ENCODE measurements at places on chromosomes 6 and 20.

GRCh38 chr6:33677689-33678088 is 33.8 kb downstream of the UQCC2 start:
- DNase-seq = no peak

GRCh38 chr20:63014710-63015109 is 7.9 kb upstream of the BHLHE23 start:
- no peak for DNase-seq

DNA sequence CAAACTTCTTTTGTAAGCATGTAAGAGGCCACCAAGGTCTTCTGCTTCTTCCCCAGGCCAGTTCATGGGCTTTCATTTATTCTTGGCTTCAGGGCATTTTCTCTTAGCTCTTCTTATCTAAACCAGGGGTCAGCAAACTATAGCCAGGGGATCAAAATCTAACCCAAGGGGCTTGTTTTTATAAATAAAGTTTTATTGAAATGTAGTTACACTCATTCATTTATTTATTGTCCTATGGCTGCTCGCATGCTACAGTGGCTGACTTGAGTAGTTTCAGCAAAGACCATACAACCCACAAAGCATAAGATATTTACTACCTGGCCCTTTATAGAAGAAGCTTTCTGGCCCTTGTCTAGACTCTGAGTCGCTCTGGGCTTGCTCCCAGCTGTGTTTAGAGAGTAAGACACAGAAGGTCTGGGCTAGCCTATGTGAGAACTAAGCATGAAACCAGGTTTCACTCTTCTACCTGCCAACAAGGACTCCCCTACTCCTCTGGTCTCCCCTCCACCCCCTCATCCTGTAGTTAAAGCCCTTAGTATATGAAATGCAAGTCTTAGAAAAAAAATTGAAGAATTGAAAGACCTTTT is 43.2 kb downstream of the KHDC1L start:
- no peak for DNase-seq

GRCh38 chr6:93416571-93417420 is 2.6 kb downstream of the EPHA7 start:
- DNase-seq = no peak

DNA sequence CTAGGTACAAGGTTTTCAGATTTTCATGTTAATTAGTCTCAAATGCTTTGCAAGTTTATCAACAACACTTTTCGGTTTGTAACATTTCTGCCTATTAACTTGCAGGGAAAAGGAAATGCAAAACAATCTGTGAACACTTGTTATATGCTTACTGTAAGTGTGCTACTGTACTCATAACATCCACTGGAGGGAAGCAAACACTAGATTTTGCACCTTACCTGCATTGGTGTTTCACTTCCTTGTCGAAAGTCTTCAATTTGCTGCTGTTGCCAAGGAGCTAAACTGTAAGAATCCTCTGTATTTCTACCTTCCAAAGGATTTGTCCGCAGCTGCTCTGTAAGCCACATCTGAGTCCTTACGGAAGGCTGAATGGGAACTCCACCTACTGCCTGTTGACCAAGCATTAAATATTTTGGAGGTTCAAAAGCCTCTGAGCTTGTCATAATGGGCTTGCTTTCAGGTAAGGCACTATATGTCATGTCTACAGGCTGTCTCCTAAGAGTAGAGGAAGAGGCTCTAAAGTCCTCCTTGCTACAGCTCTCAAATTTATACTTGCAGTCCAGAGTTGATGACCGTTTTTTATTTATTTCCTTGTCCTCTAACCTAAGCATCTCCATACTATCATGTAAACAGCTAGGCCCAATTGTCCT is 17.3 kb downstream of the PLN start:
- DNase-seq = no peak

DNA sequence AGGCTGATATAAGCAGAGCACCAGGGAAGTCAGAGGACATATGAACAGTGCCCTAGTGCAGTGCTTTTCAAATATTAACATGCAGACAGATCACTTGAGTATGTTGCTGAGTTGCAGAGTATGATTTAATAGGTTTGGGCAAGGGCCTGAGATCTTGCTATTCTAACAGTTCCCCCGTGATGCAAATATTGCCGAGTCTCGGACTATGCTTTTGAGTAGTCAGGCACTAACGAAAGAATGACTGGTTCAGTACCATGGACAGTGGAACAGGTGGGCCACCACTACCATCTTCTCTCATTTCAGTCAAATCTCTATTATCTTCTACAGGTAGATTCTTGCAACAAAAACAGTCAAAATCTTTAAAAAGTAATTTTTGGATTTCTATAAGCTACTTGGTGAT is 3.7 kb upstream of the TMEM200A start:
- no peak for DNase-seq

DNA sequence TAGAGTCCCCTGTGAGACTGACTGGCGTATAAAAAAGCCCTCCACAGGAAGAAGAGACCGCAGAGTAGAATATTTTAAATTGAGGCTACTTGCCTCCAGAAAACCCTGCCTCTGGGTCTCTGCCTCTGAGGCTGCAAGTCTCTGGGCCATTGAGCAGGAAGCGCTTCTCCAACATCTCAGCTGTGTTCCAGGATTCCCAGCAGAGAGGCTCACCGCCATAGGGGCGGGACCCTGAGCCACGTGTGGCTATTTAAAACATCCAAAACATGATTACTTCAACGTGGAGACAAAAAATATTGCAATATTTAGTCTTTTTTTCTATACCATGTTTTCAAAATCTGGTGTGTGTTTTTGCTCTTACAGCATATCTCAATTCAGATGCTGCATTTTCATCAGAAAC is 59.4 kb downstream of the GNAS-AS1 start:
- DNase-seq = no peak

- DNase-seq = no peak
These were observed 83.6 kb downstream of the LCA5 start for GRCh38 chr6:79453558-79454042.

GRCh38 chr6:105890521-105891244 is 195.5 kb upstream of the PRDM1 start:
- DNase-seq = no peak

- no peak for DNase-seq
These were observed 1.5 kb downstream of the COL12A1 start for GRCh38 chr6:75204217-75204958.

GRCh38 chr6:53566755-53567154 is 21.9 kb upstream of the GCLC start:
- DNase-seq = no peak

GRCh38 chr6:44561832-44562665 is 174.5 kb downstream of the CDC5L start:
- no peak for DNase-seq

GRCh38 chr20:56060486-56060885 is 55.2 kb upstream of the CBLN4 start:
- DNase-seq = no peak

DNA sequence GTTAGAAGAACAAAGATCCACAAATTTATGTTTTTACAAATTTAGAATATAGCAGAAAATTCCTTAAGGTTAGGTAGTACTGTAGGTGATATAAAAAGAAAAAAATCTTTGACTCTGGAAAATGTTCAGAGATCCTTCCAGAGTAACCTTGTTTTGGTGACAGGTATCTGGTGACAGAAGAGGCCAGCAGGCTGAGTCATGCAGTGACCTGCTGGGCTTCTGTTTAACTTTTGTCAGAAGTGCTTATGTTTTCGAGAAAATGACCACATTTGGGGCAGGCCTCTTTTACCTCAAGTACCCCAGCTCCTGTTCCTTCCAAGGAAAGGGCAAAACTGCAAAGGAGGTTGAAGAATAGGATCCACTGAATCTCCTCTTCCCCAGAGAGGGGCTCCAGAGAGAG is 10.5 kb upstream of the CLDN20 start:
- DNase-seq = no peak

DNA sequence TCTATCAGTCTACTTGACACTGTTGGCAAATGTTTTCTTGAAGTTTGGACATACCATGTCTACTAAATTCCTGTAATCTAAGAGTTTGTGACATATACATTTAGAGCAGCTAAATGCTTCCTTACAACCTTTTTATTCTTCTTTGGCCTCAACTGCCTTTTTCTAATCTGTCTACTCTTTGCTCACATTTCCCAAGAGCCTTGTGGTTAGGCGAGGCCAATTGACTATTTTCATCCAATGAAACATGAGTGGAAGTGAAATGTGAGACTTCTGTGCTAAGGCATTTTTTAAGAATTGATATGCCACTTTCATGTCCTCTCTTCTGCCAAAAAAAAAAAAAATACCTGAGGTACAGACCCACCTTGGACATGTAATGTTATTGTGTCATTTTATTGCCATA is 158.2 kb upstream of the MCHR2 start:
- DNase-seq = no peak

Data from esophagus squamous epithelium (tissue), 5 donors.